ENCODE measurements at places on chromosomes 16 and 17. TPM values are rescaled to one million over a fixed set of nuclear protein-coding genes. Genes with fewer than 3 reads are reported as not detected.

Gene TNFSF12
- total RNA-seq = 53.1 TPM

Gene RCVRN
- total RNA-seq = not detected

Gene SLC13A2
- 50.3 TPM for total RNA-seq

Gene SLC52A1
- total RNA-seq = 3.4 TPM

Gene SDR42E2
- total RNA-seq = not detected

Gene HMOX2
- 52.1 TPM for total RNA-seq

Gene TNK1
- total RNA-seq = 110 TPM

Gene COG8
- total RNA-seq = 29.5 TPM

Gene YBX2
- 23.1 TPM for total RNA-seq

Gene SPNS2
- 8.7 TPM for total RNA-seq

Gene NTN3
- total RNA-seq = not detected

Gene TMIGD1
- 157 TPM for total RNA-seq

DNA sequence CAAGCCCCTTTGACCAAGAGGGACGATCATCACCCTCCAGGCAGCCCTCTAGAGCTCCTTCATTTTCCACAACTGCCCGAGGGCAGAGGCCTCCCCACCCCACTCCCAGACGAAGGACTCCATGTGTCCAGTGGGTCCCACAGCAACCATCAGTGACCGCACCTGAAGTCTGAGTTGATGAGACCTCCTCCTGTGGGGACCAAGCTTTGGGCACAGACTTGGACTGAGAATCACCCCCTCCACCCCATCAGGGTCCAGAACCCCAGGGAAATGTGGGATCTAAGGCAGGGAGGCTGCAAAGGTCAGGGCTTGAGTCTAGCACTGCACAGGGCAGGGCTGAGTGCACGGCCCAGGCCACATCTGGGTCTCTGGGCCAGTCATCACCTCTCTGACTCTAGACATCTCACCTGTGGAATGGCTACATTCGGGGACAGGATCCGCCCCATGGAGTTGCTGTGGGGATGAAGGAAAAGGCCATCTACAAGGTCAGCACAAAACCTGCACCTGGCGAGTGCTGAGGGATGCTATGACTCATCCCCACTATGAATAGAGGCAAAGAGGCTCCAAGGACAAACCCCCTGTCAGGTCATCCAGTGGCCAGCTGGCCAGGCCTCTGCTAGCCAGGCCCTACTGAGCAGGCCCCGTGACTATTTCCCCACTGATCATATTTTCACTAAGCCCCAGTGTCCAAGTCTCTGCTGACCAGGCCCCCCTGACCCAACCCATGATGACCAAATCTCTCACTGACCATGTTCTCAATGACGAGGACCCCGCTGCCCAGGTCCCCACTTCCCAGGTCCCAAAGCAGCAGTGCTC, 38.4 kb downstream of the TNFRSF13B start:
- no peaks in the 10 kb centered on the region for H3K27me3 ChIP-seq
- no peaks in the 10 kb centered on the region for H3K4me1 ChIP-seq
- H3K4me3 ChIP-seq = no peak overlapping the region
- no peaks in the 10 kb centered on the region for H3K36me3 ChIP-seq

- H3K4me1 ChIP-seq = peaks cover 25% of the 10 kb centered on the region
- no peak overlapping the region for H3K4me3 ChIP-seq
- H3K27me3 ChIP-seq = no peaks in the 10 kb centered on the region
- no peaks in the 10 kb centered on the region for H3K36me3 ChIP-seq
Observed at GRCh38 chr16:66905633-66906539, 12.8 kb downstream of the CDH16 start.

GRCh38 chr16:73669535-73670274, 621.8 kb upstream of the ZFHX3 start:
- H3K36me3 ChIP-seq = no peaks in the 10 kb centered on the region
- DNase-seq = no peak
- H3K27me3 ChIP-seq = peaks cover 8% of the 10 kb centered on the region
- H3K4me3 ChIP-seq = no peak overlapping the region
- H3K4me1 ChIP-seq = no peaks in the 10 kb centered on the region

DNA sequence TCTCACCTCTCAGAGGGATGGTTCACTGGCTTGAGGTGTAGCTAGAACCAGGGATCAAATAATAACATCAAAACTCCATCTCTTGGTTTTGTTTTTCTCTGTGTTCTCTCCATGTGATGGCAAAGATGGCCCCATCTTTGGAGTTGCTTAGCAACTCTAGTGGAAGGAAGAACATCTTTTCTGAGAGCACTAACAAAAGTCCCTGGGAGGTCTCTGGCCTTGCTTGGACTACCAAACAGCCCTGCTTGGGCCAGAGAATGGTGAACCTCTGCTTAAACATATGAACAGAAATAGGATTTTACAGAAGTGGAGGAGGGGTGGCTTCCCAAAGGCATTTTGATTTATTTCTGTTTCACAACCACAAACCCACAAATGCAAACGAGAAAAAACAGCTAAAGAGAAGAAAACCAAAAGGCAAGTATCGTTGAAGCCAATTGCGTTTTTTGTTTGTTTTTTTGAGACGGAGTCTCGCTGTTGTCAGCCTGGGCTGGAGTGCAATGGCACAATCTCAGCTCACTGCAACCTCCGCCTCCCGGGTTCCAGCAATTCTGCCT, 13.2 kb downstream of the GABARAPL2 start:
- H3K27ac ChIP-seq = no peak overlapping the region
- H3K4me3 ChIP-seq = no peak overlapping the region
- no peaks in the 10 kb centered on the region for H3K27me3 ChIP-seq
- no peak for DNase-seq
- no peaks in the 10 kb centered on the region for H3K4me1 ChIP-seq
- no peaks in the 10 kb centered on the region for H3K36me3 ChIP-seq

- peak; percentile 34 for DNase-seq
- H3K27ac ChIP-seq = peak overlapping the region; percentile 3
- no peaks in the 10 kb centered on the region for H3K36me3 ChIP-seq
- H3K4me3 ChIP-seq = no peak overlapping the region
- H3K27me3 ChIP-seq = peaks cover 16% of the 10 kb centered on the region
- H3K4me1 ChIP-seq = peaks cover 71% of the 10 kb centered on the region
Observed at GRCh38 chr17:48600244-48601098, 4.3 kb downstream of the HOXB6 start.

- no peaks in the 10 kb centered on the region for H3K27me3 ChIP-seq
- DNase-seq = no peak
- no peak overlapping the region for H3K27ac ChIP-seq
- H3K4me3 ChIP-seq = no peak overlapping the region
- peaks cover 7% of the 10 kb centered on the region for H3K36me3 ChIP-seq
Observed at GRCh38 chr17:37123386-37123785, 174.6 kb downstream of the AATF start.

- no peak for DNase-seq
- no peaks in the 10 kb centered on the region for H3K36me3 ChIP-seq
- H3K4me3 ChIP-seq = no peak overlapping the region
- no peaks in the 10 kb centered on the region for H3K27me3 ChIP-seq
Observed at GRCh38 chr17:35775039-35775438, 14.4 kb downstream of the C17orf50 start.

DNA sequence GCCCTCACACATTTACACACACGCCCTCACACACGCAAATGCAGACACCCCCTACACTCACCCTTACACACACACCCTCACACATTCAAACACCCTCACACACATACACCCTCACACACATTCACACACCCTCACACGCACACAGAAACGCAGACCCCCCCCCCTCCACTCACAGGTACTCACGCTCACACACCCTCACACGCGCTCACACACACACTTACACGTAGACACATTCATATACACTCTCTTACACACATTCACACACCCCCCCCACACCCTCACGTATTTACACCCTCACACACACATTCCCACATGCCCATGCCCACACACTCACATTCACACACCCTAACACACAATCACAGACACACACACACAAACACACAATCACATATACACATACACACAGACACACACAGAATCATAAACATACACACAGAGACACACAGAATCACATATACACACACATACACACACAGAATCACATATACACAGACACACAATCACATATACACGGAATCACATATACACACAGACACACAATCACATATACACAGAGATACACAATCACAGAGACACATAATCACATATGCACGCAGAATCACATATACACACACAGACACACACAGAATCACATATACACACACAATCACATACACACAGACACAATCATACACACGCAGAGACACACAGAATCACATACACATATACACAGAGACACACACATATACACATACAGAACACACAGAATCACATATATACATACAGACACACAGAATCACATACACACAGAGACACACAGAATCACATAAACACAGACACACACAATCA, 250.1 kb upstream of the RPL38 start:
- no peak for DNase-seq
- peaks cover 18% of the 10 kb centered on the region for H3K27me3 ChIP-seq
- H3K27ac ChIP-seq = no peak overlapping the region
- H3K4me3 ChIP-seq = peak overlapping the region; percentile 26
- peaks cover 31% of the 10 kb centered on the region for H3K4me1 ChIP-seq

DNA sequence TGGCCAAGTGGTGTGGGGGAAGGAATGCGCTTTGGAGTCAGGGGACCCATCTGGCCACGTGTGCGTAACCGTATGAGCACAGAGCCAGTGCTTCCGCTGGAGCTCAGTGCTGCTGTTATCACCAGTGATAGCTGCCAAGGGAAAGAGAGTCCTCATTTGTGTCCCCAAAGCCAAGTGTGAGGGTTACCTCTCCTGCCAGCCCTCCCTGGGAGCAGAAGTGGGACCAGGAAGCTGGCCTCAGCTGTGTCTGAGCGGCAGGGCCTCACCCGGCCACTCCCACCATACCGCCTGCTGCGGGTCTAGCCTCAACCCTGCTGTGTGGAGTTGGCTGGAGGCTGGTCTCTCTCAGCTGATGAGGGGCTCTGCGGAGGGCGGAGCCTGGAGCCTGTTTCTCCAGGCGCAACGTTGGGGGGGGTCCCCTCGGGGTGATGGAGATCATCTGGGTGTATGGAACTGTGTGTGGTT, 44.5 kb downstream of the MEAK7 start:
- H3K4me3 ChIP-seq = no peak overlapping the region
- no peak for DNase-seq
- H3K36me3 ChIP-seq = peaks cover 16% of the 10 kb centered on the region

DNA sequence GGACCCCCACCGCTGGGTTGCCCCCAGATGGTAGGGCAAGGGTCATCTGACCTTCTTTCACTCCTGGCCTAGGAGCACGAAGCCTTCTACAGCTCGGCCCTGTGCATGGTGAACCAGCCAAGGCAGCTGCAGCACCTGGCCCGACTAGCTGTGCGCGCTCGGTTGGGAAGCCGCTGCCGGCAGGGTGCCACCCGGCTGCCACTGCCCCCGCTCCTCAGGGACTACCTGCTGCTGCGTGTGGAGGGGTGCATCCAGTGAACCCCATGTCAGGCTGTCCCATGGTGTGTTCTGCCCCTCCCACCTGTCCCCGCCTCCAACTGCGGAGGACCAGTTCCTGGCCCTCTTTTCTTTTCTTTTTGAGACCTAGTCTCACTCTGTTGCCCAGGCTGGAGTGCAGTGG, 7.6 kb downstream of the ASB16 start:
- H3K4me3 ChIP-seq = no peak overlapping the region
- H3K4me1 ChIP-seq = no peaks in the 10 kb centered on the region
- H3K36me3 ChIP-seq = no peaks in the 10 kb centered on the region
- no peaks in the 10 kb centered on the region for H3K27me3 ChIP-seq
- no peak for DNase-seq
- no peak overlapping the region for H3K27ac ChIP-seq

- peak; percentile 30 for DNase-seq
- peaks cover 72% of the 10 kb centered on the region for H3K4me1 ChIP-seq
- H3K27me3 ChIP-seq = no peaks in the 10 kb centered on the region
- H3K4me3 ChIP-seq = no peak overlapping the region
Observed at GRCh38 chr16:70696952-70697593, 11.2 kb upstream of the MTSS2 start.

DNA sequence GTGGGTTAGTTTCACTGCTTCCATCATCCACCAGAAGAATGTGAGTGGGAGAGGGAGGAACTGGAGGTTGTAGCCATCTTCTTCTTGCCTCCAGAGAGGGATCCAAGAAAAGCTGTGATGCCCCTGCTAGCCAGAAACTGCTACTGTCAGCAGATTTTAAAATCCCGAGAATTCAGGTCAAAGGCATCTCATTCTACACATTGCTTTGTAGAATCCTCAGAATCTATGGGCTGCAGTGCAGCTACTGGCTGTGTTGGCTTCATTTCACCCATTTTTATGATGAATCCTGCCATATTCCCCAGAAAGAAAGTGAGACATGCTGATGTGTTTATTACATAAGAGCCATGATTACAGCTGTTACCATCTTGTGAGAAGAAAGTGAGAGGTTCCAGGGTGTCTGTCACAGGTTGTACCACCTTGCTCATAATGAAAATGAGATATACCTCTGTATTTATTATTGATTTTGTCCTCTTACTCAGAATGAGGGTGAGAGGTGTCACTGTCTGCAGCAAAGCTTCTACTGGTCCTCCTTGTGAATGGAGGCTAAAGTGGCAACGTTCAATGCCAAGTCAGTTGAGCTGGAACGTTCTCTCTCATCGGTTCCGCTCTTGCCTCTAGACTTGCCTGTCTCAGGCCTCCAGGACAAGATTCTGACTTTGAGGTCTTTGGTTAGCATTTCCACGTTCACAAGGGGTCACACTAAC, 50.1 kb upstream of the MYH10 start:
- H3K27ac ChIP-seq = peak overlapping the region; percentile 38
- no peaks in the 10 kb centered on the region for H3K27me3 ChIP-seq
- no peaks in the 10 kb centered on the region for H3K4me1 ChIP-seq

DNA sequence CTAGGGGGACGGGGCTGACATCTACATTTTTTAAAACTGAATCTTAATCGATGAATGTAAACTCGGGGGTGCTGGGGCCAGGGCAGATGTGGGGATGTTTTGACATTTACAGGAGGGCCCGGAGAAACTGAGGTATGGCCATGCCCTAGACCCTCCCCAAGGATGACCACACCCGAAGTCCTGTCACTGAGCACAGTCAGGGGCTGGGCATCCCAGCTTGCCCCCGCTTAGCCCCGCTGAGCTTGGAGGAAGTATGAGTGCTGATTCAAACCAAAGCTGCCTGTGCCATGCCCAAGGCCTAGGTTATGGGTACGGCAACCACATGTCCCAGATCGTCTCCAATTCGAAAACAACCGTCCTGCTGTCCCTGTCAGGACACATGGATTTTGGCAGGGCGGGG, 21.4 kb downstream of the ADAM11 start:
- DNase-seq = no peak
- H3K4me3 ChIP-seq = no peak overlapping the region
- no peaks in the 10 kb centered on the region for H3K36me3 ChIP-seq
- no peaks in the 10 kb centered on the region for H3K27me3 ChIP-seq
- H3K27ac ChIP-seq = peak overlapping the region; percentile 86

DNA sequence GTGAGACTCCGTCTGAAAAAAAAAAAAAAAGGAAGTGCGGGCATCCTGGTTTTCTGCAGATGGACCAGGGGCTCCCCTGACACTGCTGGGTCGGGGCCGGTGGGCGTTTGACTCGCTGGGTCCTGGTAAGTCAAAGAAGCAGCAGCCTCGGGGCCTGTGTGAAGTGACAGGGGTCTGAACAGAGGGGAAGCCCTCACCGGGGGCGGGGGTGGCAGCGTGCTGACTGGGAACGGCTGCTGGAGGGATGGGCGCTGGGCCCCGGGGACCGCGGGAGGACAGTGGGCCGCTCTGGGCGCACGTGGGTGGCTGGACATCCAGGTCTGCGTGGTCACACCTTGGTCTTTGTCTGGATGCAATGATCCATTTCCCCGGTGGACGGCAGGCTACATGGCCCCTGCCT, 8.2 kb downstream of the GALNS start:
- H3K36me3 ChIP-seq = no peaks in the 10 kb centered on the region
- no peak for DNase-seq
- H3K4me1 ChIP-seq = peaks cover 1% of the 10 kb centered on the region
- no peak overlapping the region for H3K27ac ChIP-seq
- no peaks in the 10 kb centered on the region for H3K27me3 ChIP-seq
- H3K4me3 ChIP-seq = no peak overlapping the region
